Stimulated activated CD8-positive, alpha-beta memory T cell treated with anti-CD3 and anti-CD28 coated beads, Interleukin-12 subunit alpha, Interleukin-12 subunit beta, amount 100 ng/mL, for 4 hours (primary cell): ENCODE measurements at places on chromosomes 1 and 21.

DNA sequence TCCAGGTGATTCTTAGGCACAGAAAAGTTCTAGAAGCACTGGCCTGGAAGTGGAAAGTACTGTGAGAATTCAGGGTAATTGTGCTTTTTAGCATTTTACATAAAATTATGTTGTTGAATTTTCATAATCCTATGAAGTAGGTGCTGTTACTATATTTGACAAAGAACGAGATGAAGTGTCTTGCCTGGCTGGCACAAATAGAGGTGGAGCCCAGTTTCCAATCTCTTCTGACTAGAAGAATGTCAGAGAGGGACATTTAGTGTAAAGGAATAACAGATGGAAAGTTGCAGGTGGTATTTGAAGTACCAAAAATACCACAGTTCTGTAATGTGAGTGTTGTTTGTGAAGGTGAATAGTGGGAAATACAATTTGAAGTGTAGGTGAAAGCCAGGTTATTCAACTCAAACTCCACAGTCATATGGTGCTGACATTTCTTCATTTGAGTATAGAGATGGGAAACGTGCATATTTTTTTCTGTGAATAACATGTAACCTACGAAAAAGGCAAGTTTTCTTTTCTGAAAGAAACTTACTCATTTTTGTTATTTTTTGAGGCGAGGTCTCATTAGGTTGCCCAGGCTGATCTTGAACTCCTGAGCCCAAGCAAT, 3.5 kb upstream of the TMCO2 start:
- DNase-seq: no peak

DNA sequence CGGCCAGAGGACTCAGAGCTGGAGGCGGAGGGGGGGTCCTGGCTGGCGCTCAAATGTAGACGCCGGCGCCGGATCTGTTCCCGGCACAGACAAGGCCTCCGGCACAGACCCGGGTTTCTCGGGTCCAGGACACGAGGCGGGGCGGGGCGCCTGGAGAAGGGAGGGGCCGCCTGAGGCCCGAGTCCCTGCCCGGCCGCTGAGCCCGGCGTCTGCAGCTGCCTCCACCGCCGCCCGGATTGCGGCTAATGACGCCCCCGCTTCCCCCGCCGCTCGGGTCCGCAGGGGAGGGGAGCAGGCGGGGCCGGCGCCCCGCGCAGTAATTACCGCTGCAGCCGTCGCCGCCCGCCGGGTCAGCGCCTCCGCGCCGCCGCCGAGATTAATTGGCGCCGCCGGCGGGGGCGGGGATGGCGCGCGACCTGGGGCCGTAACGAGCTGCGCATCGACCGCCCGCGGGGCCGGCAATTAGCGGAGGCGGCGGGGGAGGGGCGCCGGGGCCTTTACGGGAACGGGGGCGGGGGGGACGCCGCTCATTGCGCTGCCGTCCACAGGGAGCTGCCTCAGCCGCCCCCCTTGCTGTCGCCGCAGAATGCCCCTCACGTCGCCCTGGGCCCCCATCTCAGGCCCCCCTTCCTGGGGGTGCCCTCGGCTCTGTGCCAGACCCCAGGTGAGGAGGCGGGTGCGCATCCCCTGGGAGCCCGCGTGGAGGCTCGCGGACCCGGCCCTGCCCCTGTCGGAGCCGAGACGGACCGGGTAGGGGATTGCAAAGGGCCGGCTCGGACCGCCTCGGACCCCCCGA, 17.3 kb downstream of the NOC2L start:
- no peak for DNase-seq

GRCh38 chr1:5769760-5770159, 222.5 kb downstream of the NPHP4 start:
- DNase-seq: no peak

DNA sequence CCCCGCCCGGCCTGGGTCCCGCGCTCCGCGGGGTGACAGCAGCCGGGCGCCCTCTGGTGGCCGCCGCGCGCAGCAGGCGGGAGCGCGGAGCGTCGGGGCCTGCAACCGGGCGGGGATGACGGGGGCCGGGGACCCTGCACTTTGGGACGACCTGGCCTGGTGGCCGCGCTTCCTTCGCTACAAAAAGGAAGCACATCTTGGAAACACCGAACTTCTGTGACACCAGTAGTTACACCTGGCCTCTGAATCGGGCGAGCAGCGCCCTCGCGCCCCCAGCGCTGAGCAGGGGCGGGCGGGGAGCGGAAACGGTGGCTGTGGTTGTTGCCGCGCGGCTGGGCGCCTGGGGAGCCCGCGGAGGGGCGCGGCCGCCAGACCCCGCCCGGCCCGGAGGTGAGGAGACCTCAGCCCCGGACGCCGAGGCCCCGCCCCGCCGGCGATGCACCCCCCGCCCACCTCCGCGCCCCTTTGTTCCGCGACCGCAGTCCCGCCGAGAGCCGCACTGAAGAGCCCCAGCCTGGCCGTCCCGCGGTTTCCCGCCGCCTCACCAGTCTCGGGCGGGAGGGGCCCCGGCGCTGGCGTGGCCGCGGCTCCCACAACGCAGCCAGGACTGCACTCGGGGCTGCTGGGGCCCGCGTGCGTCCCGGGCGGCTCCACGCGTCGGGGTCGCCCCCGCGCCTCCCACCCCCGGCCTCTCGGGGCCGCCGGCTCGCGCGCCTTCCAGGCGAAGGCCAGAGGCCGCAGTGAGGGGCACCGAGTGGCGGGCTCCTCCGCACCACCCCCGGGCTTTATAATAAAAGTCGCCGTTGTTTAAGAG, 59.3 kb downstream of the H3-3A start:
- peak; percentile 61 for DNase-seq

DNA sequence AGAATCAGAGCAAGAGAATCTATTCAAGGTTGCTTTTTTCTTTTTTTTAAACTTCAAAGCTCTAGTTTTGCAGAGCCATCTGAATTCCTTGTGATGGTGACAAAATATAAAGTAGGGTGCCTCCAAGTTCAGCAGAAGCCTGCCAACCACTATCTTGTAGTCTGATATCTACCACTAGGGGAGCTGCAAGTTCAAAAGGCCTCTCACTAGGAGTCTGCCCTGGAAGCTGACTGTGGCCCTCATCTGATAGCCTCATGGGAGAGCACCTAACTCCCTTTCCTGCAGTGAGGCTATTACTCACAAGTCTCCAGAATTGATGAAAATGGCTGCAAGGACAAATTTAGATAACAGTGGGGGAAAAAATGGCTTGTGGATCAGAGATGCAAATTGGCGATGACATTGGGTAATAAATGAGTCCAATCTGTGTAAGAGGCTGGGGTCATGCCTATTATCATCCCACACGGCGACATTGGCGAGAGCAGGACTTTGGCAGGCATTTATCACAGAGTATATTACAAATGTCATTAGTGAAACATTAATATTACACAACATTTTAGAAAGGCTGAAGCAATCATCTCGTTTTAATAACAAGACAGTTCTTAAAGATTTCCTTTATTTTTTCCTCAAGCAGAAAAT, 10.7 kb upstream of the ZP4 start:
- no peak for DNase-seq

GRCh38 chr1:169604781-169605560, 18.7 kb upstream of the F5 start:
- DNase-seq: peak; percentile 11

DNA sequence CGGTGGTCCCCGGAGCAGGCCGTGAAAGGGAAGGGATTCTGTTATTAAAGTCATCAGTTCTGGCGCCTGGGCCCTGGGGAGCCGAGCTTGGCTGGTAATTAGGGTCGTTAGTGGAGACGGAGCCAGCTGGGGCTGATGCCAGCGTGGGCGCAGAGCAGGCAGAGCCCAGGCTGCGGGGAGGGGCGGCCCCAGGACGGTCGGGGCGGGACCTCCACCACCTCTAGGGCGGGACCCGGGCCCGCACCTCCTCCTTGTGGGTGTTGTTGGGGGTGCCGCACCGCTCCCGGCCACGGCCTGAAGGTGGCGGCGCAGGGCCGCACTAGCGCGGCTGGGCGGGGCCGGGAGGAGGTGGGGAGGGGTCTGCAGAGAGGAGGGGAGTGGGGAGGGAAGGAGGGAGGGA, 470.6 kb downstream of the PTPRU start:
- no peak for DNase-seq
